Naive thymus-derived CD4-positive, alpha-beta T cell (primary cell): ENCODE measurements at places on chromosomes 5 and 9. TPM values are rescaled to one million over a fixed set of nuclear protein-coding genes. Genes with fewer than 3 reads are reported as not detected.

ACTBL2 gene
- total RNA-seq: not detected

KCNT1 gene
- total RNA-seq: not detected in 2 replicates

FOXD4L4 gene
- total RNA-seq: 0.30 TPM

MARCHF11 gene
- not detected for total RNA-seq

CTNND2 gene
- total RNA-seq: 0.15 TPM

CCNJL gene
- 2.3 TPM for total RNA-seq

PCDHB9 gene
- not detected for total RNA-seq

QRFP gene
- not detected for total RNA-seq

ANKRD20A1 gene
- 0.81 TPM for total RNA-seq

LTC4S gene
- total RNA-seq: 1.4 and 2.0 TPM in 2 replicates

PCDHGA5 gene
- total RNA-seq: 0.29 TPM

APBA1 gene
- 0.95 TPM for total RNA-seq

ADGRD2 gene
- total RNA-seq: not detected

ENHO gene
- total RNA-seq: 1.9 TPM

ANKRD18A gene
- 8.5 TPM for total RNA-seq

CTSV gene
- total RNA-seq: 0.24 and 0.66 TPM in 2 replicates

MLLT3 gene
- total RNA-seq: 71.3 TPM

NADK2 gene
- total RNA-seq: 13.0 and 14.2 TPM in 2 replicates

TMC1 gene
- not detected for total RNA-seq

CLPTM1L gene
- total RNA-seq: 71.9 TPM

GPX3 gene
- 1.1 TPM for total RNA-seq

PARP8 gene
- total RNA-seq: 121 TPM
